Suprapubic skin (tissue), 4 donors: ENCODE measurements at places on chromosomes 7 and 10. TPM values are rescaled to one million over a fixed set of nuclear protein-coding genes. Genes with fewer than 3 reads are reported as not detected.

The ACSM6 gene
- 4.7 TPM for total RNA-seq

The BAIAP2L1 gene
- total RNA-seq, result 24.3 TPM

The CALHM1 gene
- total RNA-seq, result not detected

The AKR1E2 gene
- 4.4 TPM for total RNA-seq

DNA sequence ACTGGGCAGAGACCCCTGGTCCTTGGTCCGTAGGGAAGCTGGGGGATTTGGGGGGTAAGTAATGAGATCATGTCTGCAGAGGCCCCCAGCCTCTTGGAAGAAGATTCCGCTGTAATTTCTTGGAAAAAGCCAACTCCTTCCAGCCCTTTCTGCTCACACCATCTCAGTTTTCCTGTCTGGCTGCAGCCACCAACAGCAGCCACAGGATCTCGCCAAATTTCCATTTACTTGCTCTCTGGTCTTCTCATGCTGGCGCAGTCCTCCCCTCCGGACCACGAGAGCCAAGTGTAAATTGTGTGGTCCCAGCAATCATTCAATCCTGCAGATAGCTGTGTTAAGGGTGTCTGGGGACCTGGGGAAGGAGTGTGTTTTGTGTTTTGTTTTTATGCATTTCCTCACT lies 49.6 kb downstream of the ASB13 start:
- no peak overlapping the region for H3K27ac ChIP-seq
- H3K4me3 ChIP-seq, result no peak overlapping the region
- peaks cover 60% of the 10 kb centered on the region for H3K4me1 ChIP-seq

GRCh38 chr10:132786476-132786883 lies 533 bp upstream of the NKX6-2 start:
- DNase-seq, result no peak
- no peak overlapping the region for H3K27ac ChIP-seq
- H3K27me3 ChIP-seq, result peaks cover 76% of the 10 kb centered on the region
- H3K4me3 ChIP-seq, result peak overlapping the region; percentile 28
- H3K4me1 ChIP-seq, result peaks cover 38% of the 10 kb centered on the region

The PMPCB gene
- total RNA-seq, result 38.9 TPM

The EZH2 gene
- 7.8 TPM for total RNA-seq

The ZNF22 gene
- total RNA-seq, result 8.6 TPM

The ZPBP gene
- total RNA-seq, result 0.49 TPM

GRCh38 chr7:104111271-104111670 lies 96.5 kb downstream of the ORC5 start:
- no peaks in the 10 kb centered on the region for H3K4me1 ChIP-seq
- no peaks in the 10 kb centered on the region for H3K27me3 ChIP-seq
- H3K36me3 ChIP-seq, result no peaks in the 10 kb centered on the region
- no peak for DNase-seq
- H3K27ac ChIP-seq, result no peak overlapping the region

GRCh38 chr10:125455431-125455830 lies 227.5 kb downstream of the TEX36 start:
- H3K4me1 ChIP-seq, result no peaks in the 10 kb centered on the region
- H3K27me3 ChIP-seq, result peaks cover 3% of the 10 kb centered on the region
- no peak overlapping the region for H3K4me3 ChIP-seq
- no peaks in the 10 kb centered on the region for H3K36me3 ChIP-seq

GRCh38 chr10:114694062-114694461 lies 36.0 kb upstream of the ABLIM1 start:
- no peak for DNase-seq
- H3K4me1 ChIP-seq, result peaks cover 40% of the 10 kb centered on the region
- H3K27me3 ChIP-seq, result no peaks in the 10 kb centered on the region
- no peak overlapping the region for H3K4me3 ChIP-seq
- H3K27ac ChIP-seq, result no peak overlapping the region

The FEZF1 gene
- total RNA-seq, result not detected

DNA sequence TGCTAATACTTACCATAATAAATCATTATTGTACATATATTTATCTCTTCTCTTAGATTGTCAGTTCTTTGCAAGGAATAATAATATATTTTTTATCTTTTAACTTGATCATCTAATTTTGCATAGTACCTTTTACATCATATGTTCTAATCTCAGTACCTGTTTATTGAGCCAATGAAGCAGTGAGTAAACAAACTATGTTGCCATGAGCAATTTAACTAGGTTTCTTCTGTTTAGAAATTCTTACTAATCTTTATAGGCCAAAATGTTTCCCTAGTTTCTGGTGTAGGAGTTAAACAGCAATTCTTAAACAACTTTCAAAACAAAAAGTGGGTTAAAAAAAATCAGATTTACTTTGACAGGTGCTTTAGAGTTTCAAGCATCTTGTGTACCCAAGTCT lies 61.3 kb downstream of the PHYHIPL start:
- no peak overlapping the region for H3K4me3 ChIP-seq
- no peaks in the 10 kb centered on the region for H3K36me3 ChIP-seq
- no peak overlapping the region for H3K27ac ChIP-seq
- no peaks in the 10 kb centered on the region for H3K27me3 ChIP-seq

- H3K36me3 ChIP-seq, result no peaks in the 10 kb centered on the region
- H3K4me3 ChIP-seq, result no peak overlapping the region
- no peak overlapping the region for H3K27ac ChIP-seq
- no peak for DNase-seq
Observed at GRCh38 chr7:23888958-23889357, 178.9 kb downstream of the STK31 start.

DNA sequence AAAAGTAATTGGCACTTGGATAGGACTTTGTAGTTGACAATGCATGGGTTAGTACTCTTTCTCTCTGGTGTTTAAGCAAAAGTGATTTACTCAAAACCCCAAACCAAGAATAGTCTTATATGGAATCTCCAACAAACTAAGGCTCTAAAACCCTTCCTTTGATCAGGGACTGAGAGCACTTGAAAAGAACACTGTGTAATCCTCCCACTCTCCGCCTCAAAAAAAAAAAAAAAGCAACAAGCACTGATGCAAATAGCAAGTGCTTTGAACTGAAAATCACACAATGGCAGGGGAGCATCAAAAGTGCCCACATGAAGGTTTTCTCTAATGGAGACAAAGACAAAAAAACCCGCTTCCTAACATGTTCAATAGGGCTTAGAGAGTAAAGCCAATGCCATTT lies 467.9 kb upstream of the AUTS2 start:
- no peaks in the 10 kb centered on the region for H3K36me3 ChIP-seq
- no peak overlapping the region for H3K4me3 ChIP-seq
- DNase-seq, result no peak
- H3K27ac ChIP-seq, result no peak overlapping the region

GRCh38 chr10:63323701-63324494 lies 141.9 kb downstream of the JMJD1C start:
- no peak overlapping the region for H3K27ac ChIP-seq
- no peaks in the 10 kb centered on the region for H3K27me3 ChIP-seq
- H3K4me3 ChIP-seq, result no peak overlapping the region
- DNase-seq, result no peak

- H3K4me1 ChIP-seq, result no peaks in the 10 kb centered on the region
- H3K36me3 ChIP-seq, result no peaks in the 10 kb centered on the region
- no peak overlapping the region for H3K27ac ChIP-seq
- H3K4me3 ChIP-seq, result no peak overlapping the region
- H3K27me3 ChIP-seq, result no peaks in the 10 kb centered on the region
Observed at GRCh38 chr7:120920591-120921274, 29.8 kb upstream of the ING3 start.

The NME8 gene
- total RNA-seq, result not detected

The MYL10 gene
- not detected for total RNA-seq

GRCh38 chr10:94683214-94684054 lies at the start of gene CYP2C18:
CYP2C18 (plus strand) TSS chr10:94683729; CDS start chr10:94683820, 91 bp downstream.
- H3K27me3 ChIP-seq, result no peaks in the 10 kb centered on the region
- peak within 1 kb of the TSS; percentile 3 for H3K4me3 ChIP-seq
- no peak for DNase-seq

GRCh38 chr10:24104895-24105294 lies 104.0 kb upstream of the KIAA1217 start:
- H3K36me3 ChIP-seq, result no peaks in the 10 kb centered on the region
- H3K27me3 ChIP-seq, result peaks cover 2% of the 10 kb centered on the region
- H3K4me3 ChIP-seq, result no peak overlapping the region

DNA sequence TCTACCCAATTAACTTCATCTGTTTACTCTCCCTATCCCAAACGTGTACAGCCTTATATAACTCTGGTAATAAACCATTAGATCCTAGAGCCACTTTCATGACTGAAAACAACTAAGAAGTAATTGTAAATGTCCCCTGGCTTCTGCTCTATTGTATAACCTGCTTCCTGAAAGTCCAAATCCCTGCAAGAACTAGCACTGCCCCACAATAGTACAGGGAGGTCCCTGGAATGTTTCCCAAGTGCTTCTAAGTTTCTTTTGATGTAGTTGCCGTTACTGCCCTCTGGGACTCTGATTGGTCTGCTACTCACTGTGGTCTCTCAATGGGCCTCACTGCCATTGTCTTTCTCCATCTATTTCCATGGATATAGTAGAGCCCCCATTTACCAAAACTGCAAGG lies 764.0 kb upstream of the GHITM start:
- H3K4me3 ChIP-seq, result no peak overlapping the region
- H3K4me1 ChIP-seq, result no peaks in the 10 kb centered on the region
- no peak for DNase-seq
- no peaks in the 10 kb centered on the region for H3K27me3 ChIP-seq
- H3K27ac ChIP-seq, result no peak overlapping the region

The GNG11 gene
- 6.8 TPM for total RNA-seq

- H3K4me3 ChIP-seq, result no peak overlapping the region
- peaks cover 24% of the 10 kb centered on the region for H3K4me1 ChIP-seq
- H3K27ac ChIP-seq, result peak overlapping the region; percentile 80
- no peak for DNase-seq
Observed at GRCh38 chr10:78763651-78764395, 304.9 kb upstream of the ZMIZ1 start.

DNA sequence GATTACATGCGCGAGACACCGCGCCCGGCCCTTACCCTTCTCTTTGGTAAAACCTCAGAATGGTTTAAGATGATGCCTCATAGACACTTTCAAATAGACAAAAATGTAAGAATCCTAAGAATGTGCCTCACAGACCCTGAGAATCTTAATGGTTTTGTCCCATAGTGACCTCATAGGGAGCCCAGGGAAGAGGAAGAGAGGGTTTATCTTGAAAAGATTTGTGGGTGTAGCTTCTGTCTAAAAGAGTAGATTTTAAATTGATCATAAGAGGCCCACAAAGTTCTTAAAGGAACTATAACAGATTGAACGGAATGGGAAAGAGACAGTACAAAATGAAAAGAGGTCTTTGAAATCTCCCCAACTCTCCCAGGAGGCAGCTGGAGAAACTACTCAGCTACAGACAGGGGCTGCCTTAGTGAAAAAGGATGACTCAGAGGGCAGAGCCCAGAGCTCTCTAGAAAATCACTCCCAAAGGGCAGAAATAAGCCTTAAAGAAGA lies 220.6 kb downstream of the ADRA2A start:
- peak overlapping the region; percentile 11 for H3K27ac ChIP-seq
- no peaks in the 10 kb centered on the region for H3K4me1 ChIP-seq
- no peak for DNase-seq
- H3K27me3 ChIP-seq, result no peaks in the 10 kb centered on the region
- H3K4me3 ChIP-seq, result no peak overlapping the region
- no peaks in the 10 kb centered on the region for H3K36me3 ChIP-seq

The CHST3 gene
- total RNA-seq, result 17.9 TPM

The DLX6 gene
- 1.1 TPM for total RNA-seq

The NKX2-3 gene
- not detected for total RNA-seq

- peak overlapping the region; percentile 62 for H3K4me3 ChIP-seq
- no peaks in the 10 kb centered on the region for H3K36me3 ChIP-seq
- peaks cover 31% of the 10 kb centered on the region for H3K27me3 ChIP-seq
- H3K4me1 ChIP-seq, result peaks cover 19% of the 10 kb centered on the region
- H3K27ac ChIP-seq, result peak overlapping the region; percentile 72
- DNase-seq, result no peak
Observed at GRCh38 chr10:50990568-50991455, 83.5 kb upstream of the PRKG1 start.

GRCh38 chr10:69571618-69572158 lies 1.5 kb downstream of the NEUROG3 start:
- H3K4me1 ChIP-seq, result peaks cover 35% of the 10 kb centered on the region
- H3K4me3 ChIP-seq, result no peak overlapping the region
- no peaks in the 10 kb centered on the region for H3K36me3 ChIP-seq
- DNase-seq, result no peak

- H3K4me1 ChIP-seq, result no peaks in the 10 kb centered on the region
- no peaks in the 10 kb centered on the region for H3K36me3 ChIP-seq
- H3K27me3 ChIP-seq, result no peaks in the 10 kb centered on the region
- H3K4me3 ChIP-seq, result no peak overlapping the region
Observed at GRCh38 chr10:113480851-113481502, 71.9 kb upstream of the HABP2 start.

The VWDE gene
- 0.26 TPM for total RNA-seq

DNA sequence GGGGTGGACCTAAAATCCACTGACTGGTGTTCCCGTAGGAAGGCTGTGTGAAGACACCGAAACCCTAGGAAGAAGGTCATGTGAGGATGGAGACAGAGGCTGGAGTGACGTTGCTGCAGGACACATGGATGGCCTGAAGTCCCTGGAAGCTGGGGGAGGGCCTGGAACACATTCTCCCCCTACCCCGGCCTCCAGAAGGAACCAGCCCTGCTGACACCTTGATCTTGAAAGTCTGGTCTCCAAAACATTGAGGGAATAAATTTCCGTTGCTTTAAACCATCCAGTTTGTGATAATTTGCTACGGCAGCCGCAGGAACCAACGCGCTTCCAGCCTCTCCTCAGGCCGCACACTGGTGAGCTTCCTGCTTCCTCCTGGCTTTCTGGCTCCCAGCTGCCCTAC lies 288.2 kb downstream of the GLRX3 start:
- H3K4me1 ChIP-seq, result no peaks in the 10 kb centered on the region
- H3K27ac ChIP-seq, result no peak overlapping the region

The ECHDC3 gene
- 92.8 TPM for total RNA-seq

GRCh38 chr10:84600947-84601346 lies 272.6 kb downstream of the CCSER2 start:
- H3K27ac ChIP-seq, result no peak overlapping the region
- H3K36me3 ChIP-seq, result no peaks in the 10 kb centered on the region
- no peak for DNase-seq
- no peak overlapping the region for H3K4me3 ChIP-seq

The CHST15 gene
- 21.8 TPM for total RNA-seq

DNA sequence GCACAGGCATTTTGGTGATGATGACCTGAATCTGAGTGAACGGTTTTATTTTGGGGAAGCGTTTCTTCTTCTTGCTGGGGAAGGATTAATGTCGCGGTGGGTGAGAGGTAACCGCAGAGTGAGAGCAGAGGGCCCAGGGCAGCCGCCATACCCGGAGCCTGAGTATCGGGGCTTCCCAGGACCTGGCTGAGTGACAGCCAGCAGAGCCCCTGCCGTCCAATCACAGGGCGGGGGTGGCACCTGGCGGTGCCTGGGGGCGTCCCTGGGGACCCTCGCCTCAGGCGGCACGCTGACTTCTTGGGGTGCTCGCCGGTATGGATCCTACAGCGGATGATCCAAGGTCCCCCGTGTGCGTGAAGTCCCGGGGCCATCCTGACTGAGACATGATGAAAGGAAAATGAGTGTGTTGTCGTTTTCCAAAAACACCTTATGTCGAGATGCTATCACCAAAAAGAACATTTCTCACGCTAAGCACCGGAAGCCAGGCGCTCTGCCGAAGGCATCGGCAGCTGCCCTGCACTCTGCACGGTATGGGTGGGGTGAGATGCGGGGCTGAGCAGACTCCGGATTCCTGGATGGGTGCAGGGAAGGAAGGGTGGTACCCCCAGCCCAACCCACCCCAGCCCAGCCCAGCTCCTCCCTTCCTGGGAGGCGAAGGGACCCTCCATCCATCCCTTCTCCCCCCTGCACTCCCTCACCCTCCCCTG lies 227.9 kb upstream of the SHH start:
- H3K27ac ChIP-seq, result no peak overlapping the region
- peaks cover 14% of the 10 kb centered on the region for H3K27me3 ChIP-seq
- peak; percentile 18 for DNase-seq
- H3K4me3 ChIP-seq, result no peak overlapping the region
- H3K4me1 ChIP-seq, result no peaks in the 10 kb centered on the region
- no peaks in the 10 kb centered on the region for H3K36me3 ChIP-seq
